Stimulated activated CD4-positive, alpha-beta T cell treated with anti-CD3 and anti-CD28 coated beads, Interleukin-2, amount 100 ng/mL, for 4 hours (primary cell): ENCODE measurements at places on chromosomes 7 and 10.
A peak's percentile ranks its signal among the peaks of the same experiment; 100 is the strongest.

GRCh38 chr7:116687801-116688201, 15.8 kb downstream of the MET start:
- no peak for DNase-seq

- no peak for DNase-seq
Measured at GRCh38 chr7:50766106-50766848, 16.4 kb downstream of the GRB10 start.

GRCh38 chr7:65397730-65398142, 24.1 kb downstream of the ZNF92 start:
- DNase-seq, result no peak

GRCh38 chr7:133676805-133677370, 424.0 kb downstream of the EXOC4 start:
- no peak for DNase-seq

- DNase-seq, result no peak
Measured at GRCh38 chr7:157955348-157955999, 618.7 kb downstream of the DNAJB6 start.

GRCh38 chr10:22821501-22821900, 106.4 kb upstream of the ARMC3 start:
- DNase-seq, result no peak

GRCh38 chr10:72348282-72348681, 6.4 kb downstream of the DNAJB12 start:
- no peak for DNase-seq

DNA sequence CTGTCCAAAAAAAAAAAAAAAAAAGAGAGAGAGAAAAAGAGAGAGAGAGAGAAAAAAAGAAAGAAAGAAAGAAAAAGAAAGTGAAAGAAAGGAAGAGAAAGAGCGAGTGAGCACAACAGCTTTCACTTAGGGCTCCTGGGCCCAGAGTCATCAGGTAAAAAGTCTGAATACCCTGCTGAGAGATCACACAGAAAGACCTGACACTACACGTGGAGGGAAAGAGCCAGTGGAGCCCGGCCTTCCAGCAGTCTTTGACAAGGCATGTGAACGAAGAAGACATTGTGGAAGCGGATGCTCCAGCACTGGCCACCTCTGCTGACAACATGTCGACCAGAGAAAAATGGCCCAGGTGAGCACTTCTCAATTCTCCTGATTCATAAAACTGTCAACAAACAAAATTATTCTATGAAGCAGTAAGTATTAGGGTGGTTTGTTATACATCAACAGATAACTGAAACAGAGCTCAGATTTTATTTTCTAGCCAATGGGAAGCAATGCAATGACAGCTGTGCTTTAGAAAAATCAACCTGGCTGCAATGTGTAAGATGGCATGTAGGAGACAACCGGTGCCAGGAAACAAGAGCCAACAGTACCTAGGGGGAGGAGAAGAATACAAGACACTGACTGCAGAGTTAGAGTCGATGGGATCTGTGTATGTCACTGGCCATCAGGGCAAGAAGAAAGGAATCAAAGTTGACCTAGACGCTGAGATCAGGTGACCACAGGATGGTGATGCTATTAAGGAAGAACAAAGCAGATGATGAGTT, 4.4 kb downstream of the RNF216 start:
- peak; percentile 9 for DNase-seq

DNA sequence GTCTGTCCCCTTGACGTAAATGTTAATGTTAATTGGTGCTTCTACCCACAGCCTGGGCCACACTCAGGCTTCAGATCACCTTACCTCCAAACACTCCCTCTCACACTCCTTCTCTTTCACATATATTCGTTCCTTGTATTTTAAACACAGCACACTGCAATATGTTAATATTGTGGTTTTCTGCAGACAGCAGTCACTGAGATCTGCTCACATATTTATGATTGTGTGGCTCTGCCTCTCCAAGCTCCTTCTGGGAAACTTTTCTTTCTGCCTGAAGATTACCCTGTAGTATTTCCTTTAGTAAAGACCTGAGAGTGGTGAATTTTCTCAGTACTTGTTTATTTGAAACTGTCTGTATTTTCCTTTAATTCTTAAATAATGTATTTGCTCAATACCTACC, 104.7 kb downstream of the VWC2 start:
- DNase-seq, result no peak

- DNase-seq, result no peak
Measured at GRCh38 chr7:117401293-117402002, 25.8 kb downstream of the ASZ1 start.

DNA sequence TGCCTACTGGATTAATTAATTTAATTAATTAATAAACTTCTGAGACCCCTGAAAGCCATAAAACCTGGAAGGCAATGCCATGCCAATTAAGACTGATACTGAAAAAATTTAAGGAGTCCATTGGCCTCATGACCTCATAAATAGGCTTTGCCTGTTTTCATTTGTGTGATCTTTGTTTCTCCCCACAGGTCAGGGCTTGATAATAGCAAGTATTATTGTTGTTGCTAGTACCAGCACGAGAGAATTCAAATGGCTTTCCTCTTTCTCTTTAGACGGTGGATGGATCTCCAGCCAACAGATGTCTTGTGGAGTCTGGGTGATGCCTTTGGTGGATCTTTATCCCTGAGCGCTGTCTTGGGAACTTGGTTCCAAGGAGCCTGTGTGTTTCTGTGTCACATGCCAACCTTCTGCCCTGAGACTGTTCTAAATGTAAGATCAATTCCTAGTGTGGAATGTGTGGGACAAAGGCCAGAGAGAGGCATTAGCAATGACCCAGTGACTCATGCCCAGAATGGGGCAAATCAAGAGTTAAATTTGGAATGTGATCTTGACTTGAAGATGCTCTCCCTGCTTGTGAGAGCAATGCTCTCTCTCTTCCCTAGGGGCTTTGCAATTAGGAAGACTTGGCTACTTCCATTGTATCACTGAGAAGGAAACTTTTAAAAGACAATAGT, 17.7 kb downstream of the ACSM6 start:
- DNase-seq, result no peak

DNA sequence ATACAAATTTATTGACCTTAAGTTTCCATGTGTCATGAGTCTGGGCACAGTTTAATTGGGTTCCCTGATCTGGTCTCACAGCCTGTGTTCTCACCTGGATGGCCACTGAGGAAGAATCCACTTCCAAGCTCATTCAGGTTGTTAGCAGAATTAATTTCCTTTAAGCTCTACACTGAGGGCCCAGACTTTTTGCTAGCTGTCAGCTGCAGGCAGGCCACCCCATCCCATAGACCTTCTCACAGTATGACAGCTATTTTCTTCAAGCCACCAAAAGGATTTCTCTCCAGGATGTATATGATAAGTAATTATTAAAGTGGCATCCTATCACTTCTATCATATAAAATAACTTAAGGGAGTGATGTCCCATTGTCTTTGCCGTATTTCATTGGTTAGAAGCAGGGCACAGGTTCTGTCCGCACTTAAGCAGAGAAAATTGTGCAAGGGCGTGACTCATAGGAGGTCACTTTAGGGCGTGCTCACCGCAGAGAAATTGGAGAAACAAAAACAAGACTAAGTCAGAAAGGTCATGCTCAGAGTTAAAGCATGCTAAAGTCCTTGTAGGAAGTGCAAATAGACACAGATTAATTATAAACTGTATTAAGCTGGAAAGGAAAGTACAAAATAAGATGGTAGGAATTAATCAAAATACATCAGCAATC, 109.9 kb downstream of the AHR start:
- no peak for DNase-seq

DNA sequence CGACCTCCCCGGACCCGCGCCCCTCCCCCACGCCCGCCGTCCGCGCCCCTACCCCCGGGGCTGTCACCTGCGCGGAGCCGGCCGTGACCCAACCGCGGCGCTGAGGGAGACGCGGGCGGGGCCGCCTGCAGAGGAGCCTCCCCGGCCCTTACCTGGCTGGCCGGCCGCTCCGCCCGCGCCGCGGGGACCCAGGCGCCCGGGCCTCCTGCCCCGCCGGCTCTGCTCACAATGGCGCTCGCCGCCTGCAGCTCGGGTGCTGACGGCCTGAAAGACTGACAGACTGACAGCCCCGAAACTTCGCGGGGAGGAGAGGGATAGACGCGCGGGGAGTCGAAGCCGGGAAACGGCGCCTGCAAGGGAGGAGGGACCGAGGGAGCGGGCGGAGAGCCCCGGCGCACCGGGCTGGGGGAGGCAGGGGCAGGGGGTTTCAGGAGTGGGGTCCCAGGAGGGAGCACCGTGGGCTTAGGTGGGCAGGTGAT, 393 bp downstream of the ZNF467 start:
- DNase-seq, result no peak

- no peak for DNase-seq
Measured at GRCh38 chr7:81624650-81625631, 144.9 kb downstream of the HGF start.

DNA sequence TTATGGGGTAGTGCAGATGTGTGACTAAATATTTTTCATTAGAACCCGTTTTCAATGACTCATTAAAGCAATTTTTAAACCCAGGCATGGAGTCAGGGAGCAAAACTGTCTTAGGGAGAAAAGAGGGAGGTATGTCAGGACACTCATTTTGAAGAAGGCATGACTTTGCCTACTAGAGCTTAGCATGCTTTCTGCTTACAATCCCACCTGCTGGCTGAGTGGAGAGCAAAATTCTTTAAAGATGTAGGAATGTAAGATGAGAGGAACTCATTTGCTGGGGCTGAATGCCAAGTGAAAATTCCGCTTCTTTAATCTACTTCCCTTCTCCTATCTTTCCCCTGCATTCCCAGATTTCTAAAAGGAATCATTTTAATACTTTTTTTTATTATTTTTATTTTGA, 232.6 kb downstream of the GALNT17 start:
- no peak for DNase-seq
